DMS79 (cell line): ENCODE measurements at places on chromosomes 6 and 20.

DNA sequence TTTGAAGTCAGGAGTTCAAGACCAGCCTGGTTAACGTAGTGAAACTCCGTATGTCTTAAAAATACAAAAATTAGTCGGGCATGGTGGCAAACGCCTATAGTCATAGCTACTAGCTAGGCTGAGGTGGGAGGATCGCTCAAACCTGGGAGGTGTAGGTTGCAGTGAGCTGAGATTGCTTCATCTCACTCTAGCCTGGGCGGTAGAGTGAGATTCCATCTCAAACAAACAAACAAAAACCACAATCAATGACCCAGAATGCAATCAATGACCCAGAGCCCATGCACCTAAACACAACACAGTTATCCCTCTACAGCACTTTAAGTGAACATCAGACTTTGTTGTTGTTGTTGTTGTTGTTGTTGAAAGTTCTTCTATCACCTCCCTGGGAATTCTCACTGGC, 77.9 kb downstream of the MYB start:
- no peak for DNase-seq

GRCh38 chr20:19699180-19699971, 58.7 kb upstream of the RIN2 start:
- DNase-seq, result no peak

- DNase-seq, result no peak
These were observed 41.3 kb upstream of the DDR1 start for GRCh38 chr6:30842754-30843610.

DNA sequence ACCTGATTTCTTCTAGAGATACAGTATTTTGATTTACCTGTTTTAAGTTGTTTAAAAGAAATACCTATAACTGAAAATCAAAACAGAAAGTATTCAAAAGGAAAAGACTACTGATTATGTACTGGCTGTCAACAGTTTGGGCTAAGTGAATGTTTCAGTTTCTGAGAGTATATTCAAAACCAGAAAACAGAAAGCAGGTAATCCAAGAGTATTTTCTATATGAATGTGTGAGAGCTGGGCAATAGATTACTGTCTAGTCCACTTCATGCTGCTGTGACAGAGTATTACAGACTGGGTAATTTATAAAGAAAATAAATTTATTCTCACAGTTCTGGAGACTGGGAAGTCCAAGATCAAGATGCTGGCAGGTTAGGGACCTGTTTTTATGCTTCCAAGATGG, 261.0 kb downstream of the ARHGAP18 start:
- no peak for DNase-seq

GRCh38 chr20:46006022-46006705, 2.5 kb upstream of the MMP9 start:
- no peak for DNase-seq

DNA sequence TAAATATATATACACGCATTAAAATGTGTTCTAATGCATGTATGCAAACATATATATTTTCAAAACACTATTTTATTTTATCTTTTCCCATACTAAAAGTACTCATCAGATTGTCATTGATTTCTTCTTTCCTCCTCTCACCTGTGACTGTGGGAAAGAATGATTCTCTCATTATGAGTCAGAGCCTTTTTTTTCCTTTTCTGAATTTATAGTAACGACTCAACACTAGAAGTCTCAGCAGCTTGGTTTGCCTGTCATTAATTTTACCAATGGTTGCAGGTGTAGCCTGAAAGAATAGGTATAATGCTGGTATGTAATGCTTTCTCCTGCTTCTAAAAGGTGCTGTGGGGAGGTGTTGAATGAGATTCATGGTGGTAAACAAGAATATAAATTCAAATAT, 328.7 kb downstream of the UTRN start:
- no peak for DNase-seq

GRCh38 chr20:49989234-49990065, 6.7 kb downstream of the SNAI1 start:
- no peak for DNase-seq

DNA sequence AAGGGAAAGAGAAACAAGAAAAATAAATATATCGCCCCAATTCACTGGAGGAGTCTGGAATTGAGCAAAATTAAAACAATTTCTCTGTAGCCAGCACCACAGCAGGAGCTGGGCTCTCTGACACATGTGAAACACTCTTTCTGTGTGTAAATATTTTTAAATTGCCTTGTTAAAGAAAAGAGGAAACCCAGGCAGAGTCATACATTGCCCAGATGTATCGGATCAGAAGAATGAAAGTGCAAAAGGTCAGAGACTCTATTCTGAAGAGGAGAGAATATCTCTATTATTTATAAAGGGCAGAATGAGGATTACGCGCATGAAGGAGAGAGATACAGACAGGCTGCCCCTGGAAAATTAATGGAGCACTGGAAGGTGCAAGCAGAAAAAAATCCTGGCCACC, 127.0 kb upstream of the MAN1A1 start:
- no peak for DNase-seq
